Colonic mucosa (tissue), 4 donors: ENCODE measurements at places on chromosomes 13 and 19. TPM values are rescaled to one million over a fixed set of nuclear protein-coding genes. Genes with fewer than 3 reads are reported as not detected.
A peak's percentile ranks its signal among the peaks of the same experiment; 100 is the strongest.

KASH5 gene
- total RNA-seq: not detected

CRYL1 gene
- 144 TPM for total RNA-seq

ATXN8OS gene
- not detected for total RNA-seq

ZNF486 gene
- total RNA-seq: 5.0 TPM

CEACAM19 gene
- total RNA-seq: 5.3 TPM

ANGPTL8 gene
- total RNA-seq: not detected

COX7A1 gene
- 17.1 TPM for total RNA-seq

PPM1N gene
- total RNA-seq: 0.67 TPM

TNFSF11 gene
- total RNA-seq: 0.15 TPM

ATP8B3 gene
- total RNA-seq: 0.42 TPM

GRCh38 chr13:87851410-87851809, 180.2 kb downstream of the SLITRK5 start:
- H3K36me3 ChIP-seq: no peaks in the 10 kb centered on the region
- no peak for DNase-seq
- H3K27ac ChIP-seq: no peak overlapping the region
- H3K4me3 ChIP-seq: no peak overlapping the region
- no peaks in the 10 kb centered on the region for H3K27me3 ChIP-seq

DNA sequence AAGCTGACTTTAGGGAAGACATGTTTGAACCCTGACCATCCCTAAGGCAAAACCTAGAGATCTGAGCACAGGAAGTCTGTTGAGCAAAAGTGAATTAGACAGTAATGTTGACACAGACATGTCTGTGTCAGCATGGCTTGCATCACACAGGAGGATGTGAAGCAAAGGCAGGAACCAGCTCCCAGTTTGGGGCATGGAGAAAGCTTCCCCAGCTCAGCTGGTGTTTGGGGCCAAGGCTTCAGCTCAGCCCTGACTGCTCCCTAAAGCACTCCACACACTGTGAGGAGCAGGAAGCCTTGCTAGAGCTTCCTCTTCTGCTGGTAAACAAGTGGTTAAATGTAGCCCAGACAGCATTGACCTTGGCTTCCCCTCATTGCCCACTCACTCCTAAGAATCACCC, 153.8 kb upstream of the UBL3 start:
- no peaks in the 10 kb centered on the region for H3K4me1 ChIP-seq
- no peaks in the 10 kb centered on the region for H3K27me3 ChIP-seq
- no peak for DNase-seq

DNA sequence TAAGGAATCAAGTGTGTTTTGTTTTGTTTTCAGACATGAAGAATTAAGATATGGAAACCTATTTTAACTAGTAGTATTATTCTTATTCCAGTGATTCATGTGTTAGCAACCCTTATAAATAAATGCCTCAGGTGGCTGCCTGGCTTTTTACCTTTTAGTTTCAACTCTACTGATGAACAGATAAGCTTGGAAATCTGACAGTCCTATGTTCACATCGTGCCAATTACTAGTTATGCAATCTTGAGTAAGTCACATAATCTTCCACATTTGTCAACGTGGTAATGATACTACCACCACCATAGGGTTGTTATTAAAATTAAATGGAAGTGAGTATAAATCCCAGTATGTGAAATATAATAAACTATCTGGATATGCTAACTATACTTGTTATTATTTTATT, 64.3 kb downstream of the TBC1D4 start:
- no peak overlapping the region for H3K4me3 ChIP-seq
- no peaks in the 10 kb centered on the region for H3K36me3 ChIP-seq
- H3K27ac ChIP-seq: no peak overlapping the region
- no peak for DNase-seq
- H3K4me1 ChIP-seq: no peaks in the 10 kb centered on the region

GRCh38 chr13:31947506-31947905, 84.1 kb upstream of the FRY start:
- H3K27me3 ChIP-seq: no peaks in the 10 kb centered on the region
- H3K36me3 ChIP-seq: no peaks in the 10 kb centered on the region
- H3K27ac ChIP-seq: no peak overlapping the region
- no peak for DNase-seq

DNA sequence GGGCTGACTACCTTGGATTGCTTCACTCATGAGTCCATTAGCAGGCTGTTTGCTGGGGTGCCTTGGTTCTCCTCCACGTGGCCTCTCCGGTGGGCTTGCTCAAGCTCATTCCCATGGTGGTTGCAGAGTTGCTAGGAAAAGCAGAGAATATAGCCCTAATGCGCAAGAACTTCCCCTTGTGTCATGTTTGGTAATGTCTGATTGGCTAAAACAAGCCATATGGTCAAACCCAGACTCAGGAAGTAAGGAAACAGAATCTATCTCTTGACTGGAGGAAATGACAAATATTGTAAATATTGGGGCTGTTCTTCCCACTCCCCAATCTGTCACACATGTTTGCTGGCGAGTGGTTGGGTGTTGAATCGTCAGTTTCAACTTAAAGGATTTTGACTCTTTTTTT, 12.1 kb downstream of the NFILZ start:
- no peaks in the 10 kb centered on the region for H3K4me1 ChIP-seq
- no peaks in the 10 kb centered on the region for H3K36me3 ChIP-seq
- no peak overlapping the region for H3K4me3 ChIP-seq
- no peak for DNase-seq
- H3K27me3 ChIP-seq: no peaks in the 10 kb centered on the region

- peak overlapping the region; percentile 85 for H3K4me3 ChIP-seq
- peaks cover 6% of the 10 kb centered on the region for H3K4me1 ChIP-seq
- peak; percentile 73 for DNase-seq
- peak overlapping the region; percentile 97 for H3K27ac ChIP-seq
- H3K36me3 ChIP-seq: no peaks in the 10 kb centered on the region
- H3K27me3 ChIP-seq: no peaks in the 10 kb centered on the region
Measured at GRCh38 chr19:11767633-11768133, 883 bp downstream of the ZNF441 start.

GRCh38 chr19:50239921-50240590, 36.6 kb downstream of the MYH14 start:
- no peak overlapping the region for H3K4me3 ChIP-seq
- H3K36me3 ChIP-seq: no peaks in the 10 kb centered on the region
- no peak overlapping the region for H3K27ac ChIP-seq
